ENCODE measurements at places on chromosomes 16 and 17.

DNA sequence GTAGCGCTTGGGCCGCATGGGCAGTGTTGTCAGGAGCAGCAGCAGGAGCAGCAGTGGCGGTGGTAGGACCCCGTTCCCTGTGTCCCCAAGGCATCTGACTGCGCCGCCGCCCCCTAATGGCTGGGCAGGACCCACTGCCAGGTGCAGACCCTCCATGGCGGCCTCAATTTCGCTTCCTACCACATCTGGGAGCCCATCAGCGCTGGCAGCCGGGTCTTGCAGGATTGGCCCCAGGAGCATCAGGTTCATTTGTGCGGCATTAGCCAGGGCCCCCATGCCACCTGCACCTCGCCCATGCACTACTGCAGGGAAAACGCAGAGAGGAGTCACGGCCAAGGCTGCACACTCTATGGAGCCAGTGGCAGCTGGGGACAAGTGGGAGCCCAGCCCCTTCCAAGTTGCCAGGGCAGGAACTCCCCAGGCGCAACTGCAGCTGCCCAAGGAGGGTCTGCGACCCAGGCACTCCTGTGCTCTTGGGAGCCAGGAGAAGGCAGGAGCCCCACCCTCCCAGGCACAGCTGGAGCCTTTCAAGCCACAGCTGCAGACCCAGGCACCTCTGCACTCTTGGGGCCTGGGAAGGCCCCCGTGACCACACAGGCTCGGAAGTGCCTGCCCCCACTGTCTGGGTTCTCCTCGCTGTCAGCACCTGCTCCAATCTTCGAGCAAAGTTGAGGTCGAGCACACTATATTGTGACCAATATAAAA is 594.2 kb downstream of the KCNJ18 start:
- DNase-seq = no peak

- DNase-seq = no peak
Measured at GRCh38 chr16:78749745-78750268, 650.4 kb downstream of the WWOX start.

GRCh38 chr17:14359163-14360020 is 58.5 kb downstream of the HS3ST3B1 start:
- DNase-seq = no peak

- no peak for DNase-seq
Measured at GRCh38 chr17:64786337-64786736, 124.2 kb upstream of the SMURF2 start.

- no peak for DNase-seq
Measured at GRCh38 chr17:7541074-7541621, 7.7 kb upstream of the TNFSF12 start.

GRCh38 chr17:45234641-45235415 is 13.1 kb downstream of the FMNL1 start:
- no peak for DNase-seq

GRCh38 chr17:48596735-48597527 is 3.4 kb upstream of the HOXB5 start:
- DNase-seq = no peak

DNA sequence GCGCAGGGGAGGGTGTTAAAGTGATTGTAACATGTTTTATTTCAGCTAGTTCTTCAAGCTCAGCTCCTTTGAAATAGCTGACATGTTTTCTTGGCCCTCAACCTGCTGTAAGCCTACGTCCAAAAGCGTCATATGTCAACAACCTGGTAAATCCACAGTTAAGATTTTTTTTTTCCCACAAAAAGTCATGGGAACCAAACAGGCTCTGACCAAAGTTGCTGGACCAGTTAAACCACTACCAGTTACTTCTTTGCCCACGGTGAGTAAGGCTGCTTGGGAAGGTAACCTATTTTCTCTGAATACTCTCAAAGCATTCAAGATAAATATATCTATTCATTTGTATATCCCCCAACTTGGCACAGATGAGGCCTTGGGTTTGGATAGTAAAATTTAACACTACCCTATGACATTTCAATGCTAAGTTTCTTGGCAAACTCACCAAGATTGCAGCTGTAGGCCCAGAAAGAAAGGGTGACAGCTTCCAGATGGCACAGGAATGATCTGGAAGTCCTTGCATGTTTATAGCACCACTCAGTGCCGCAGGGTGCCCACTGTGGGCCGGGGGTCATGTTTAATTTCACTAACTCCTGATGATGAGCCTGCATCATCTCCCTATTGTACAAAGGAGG is 166.2 kb downstream of the XYLT1 start:
- no peak for DNase-seq

GRCh38 chr16:77723108-77723514 is 797 bp downstream of the NUDT7 start:
- no peak for DNase-seq

- DNase-seq = no peak
Measured at GRCh38 chr17:15267996-15268395, 2.9 kb upstream of the PMP22 start.

GRCh38 chr17:17356931-17357270 is 53.7 kb downstream of the NT5M start:
- DNase-seq = no peak

DNA sequence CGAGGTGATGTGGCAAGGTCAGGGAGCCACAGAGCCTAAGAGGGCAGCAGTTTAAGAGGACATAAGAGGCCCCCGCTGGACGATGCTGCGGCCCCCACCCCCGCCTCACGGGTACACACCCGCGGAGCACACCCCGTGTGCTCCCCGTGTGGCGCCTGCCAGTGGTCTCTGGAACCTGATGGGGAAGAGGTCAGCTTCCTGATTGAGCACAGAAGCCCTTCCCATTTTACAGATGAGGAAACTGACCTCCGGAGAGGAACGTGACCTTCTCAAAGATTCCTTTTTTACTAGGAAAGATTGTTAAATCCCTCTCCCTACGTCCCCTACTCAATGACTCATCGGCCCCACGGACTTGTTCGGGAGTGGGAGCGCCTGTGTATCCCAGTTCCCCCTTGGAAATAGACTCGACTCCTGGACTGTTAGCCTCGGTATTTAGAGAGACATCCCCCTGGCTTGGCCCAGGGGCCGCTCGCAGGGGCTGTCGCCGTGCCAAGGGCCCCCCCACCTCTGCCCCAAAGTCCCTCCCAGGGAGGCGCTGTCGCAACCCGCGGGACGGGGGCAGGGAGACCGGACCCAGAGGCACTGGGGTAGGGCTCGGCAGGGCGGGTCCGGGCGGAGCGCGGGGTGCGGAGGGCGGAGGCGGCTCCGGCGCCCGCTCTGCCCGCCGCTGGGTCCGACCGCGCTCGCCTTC is at the start of gene ABCC3:
Gene ABCC3 (plus strand): TSS at position 658 of the 691 bp plus-strand sequence. CDS start 56 bp downstream, outside the sequence.
- DNase-seq = no peak

DNA sequence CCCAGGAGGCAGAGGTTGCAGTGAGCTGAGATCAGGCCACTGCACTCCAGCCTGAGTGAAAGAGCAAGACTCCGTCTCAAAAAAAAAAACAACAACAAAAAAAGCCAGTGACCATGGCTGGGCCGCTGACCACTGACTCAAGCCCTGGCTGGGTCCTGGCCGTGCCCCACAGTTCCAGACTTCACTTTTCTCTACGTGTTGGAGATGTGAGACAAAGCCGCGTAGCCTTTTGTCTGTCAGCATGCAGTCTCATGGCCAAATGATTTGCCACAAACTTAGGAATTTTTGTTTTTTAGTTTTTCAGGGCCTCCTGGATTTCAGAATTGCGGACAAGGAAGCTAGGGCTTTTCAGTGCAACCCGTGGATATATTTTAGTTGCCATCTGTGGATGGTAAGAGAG is 89.3 kb upstream of the CIBAR2 start:
- DNase-seq = no peak

All from Panc1 (cell line).